AG08395 (cell line): ENCODE measurements at places on chromosomes 6 and 20.

GRCh38 chr20:57712341-57712740, 2.5 kb upstream of the PMEPA1 start:
- DNase-seq = no peak

DNA sequence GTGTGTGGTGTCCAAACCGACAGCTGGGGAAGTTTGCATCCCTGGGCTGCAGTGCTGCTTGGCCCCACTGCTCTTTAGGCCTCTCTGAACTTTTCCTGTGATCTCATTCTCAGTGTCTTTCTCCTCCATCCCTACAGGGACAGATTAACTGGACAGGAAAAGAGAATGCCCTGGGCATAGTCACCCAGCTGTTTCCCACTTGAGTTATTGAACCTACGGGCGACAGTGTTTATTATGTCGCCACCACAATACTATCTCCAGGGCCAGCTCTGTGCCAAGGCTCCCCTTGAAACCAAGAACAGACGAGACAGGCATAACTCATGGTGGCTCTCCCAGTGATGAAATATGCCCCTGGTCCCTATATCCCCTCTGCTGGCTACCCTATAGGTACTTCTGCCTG, 147.8 kb upstream of the EPHA7 start:
- no peak for DNase-seq

GRCh38 chr20:44900231-44900854, 9.5 kb upstream of the PABPC1L start:
- DNase-seq = no peak

GRCh38 chr20:38445381-38445796, 10.3 kb upstream of the SNHG17 start:
- no peak for DNase-seq

DNA sequence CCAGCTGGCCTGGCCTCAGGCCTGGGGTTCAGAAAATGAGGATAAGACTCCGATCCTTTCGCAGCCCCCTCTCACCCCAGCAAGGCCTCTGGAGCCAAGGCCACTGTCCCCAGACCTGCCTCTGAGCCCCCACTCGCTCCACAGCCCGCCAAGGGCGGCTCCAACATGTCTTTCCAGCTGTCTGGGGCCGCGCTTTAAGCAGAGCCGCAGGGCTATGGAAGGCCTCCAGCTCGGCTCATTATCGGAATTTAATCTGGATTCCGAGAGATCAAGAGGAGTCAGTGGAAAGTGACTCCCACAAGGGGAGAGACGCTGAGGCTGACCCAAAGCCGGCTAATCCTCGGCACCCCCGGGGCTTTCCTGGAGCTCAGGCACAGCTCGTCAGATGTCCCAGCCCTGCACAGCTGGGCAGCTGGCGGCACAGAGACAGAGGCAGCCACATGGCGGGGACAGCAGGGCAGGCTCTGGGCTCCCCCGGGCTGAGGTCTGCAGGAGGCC, 41.8 kb downstream of the BMP7 start:
- peak; percentile 52 for DNase-seq
